ENCODE measurements at places on chromosomes 3 and 15.

DNA sequence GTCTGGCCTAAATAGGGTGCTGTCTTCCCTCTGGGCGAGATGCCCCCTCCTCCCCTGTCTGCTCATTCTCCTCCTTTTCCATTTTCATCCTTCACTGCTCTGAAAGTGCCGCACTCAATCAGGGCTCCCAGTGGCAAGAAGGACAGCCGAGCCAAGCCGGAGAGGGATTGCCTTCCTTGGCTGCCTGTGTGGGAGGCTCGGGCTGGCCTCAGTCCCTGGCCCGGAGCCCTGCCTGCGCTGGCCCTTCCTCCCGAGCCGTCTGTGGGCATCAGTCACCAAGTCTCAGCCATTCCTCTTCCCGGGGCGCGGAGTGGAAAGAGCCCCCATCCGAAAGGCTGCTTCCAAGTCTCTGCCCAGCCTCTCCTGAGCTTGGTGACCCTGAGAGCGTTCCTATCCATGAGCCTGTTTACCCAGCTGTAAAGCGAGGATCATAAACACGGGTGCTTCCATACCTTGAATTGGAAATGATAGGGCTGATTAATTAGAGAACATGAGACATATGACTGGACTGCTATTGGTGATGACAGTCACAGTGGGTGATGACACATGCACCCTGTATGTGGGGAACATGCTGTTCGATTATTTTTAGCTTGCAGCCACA, 59.1 kb upstream of the TLE3 start:
- peak; percentile 56 for DNase-seq

GRCh38 chr15:69469467-69470201, 17.0 kb downstream of the RPLP1 start:
- DNase-seq: no peak

- no peak for DNase-seq
These were observed 8.8 kb downstream of the TYRO3 start for GRCh38 chr15:41567862-41568261.

DNA sequence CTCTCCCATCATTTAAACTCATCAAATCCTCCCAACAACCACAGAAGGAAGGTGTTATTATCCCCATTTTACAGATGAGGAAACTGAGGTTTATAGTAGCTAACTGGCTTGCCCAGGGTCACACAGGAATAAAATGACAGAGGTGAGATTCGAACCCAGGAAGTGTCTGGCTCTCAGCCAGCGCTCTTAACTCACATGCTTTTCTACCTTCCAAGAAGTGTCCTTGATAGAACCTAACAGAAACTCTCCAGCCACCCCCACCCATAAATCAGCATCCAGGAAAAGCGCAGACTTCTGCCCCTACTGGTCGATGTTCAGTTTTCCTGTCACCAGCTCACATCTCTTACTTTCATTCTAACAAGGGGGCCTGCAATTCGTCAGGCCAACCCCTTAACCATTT, 51.7 kb downstream of the SPATA12 start:
- no peak for DNase-seq

DNA sequence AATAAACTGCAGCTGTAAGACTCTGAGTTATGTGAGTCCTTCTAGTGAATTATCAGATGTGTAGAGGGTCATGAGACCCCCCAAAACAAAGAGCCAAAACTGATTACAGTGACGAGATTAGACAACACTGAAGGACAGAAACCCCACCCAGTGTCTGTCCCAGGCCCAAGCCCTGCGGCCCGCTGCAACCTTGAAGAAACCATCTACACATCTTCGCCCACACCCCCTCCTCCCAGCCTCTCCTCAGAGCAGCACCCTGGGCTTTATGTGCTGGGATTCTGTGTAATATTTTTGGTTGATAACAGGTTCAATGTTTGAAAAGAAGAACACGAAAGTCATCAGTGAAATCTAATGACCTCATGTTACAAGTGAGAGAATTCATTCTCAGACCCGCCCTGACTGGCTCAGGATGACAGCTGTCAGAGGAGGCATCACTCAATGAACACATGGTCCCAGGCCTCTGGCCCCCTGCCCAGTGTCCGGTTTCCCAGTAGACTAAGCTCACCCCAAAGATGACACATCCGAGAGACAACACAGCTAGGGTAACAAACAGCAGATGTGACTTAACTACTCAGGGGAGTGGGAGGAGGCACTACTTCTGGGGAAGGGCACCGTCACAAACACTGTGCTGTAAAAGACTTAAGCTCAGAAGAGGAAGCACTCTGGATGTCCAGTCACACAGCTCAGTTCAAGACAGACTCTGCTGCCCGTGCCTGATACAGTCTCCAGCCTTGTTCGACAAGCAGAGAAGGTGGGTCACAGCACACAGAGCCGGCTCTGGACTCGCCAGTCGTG, 48.9 kb downstream of the NIPA2 start:
- no peak for DNase-seq

DNA sequence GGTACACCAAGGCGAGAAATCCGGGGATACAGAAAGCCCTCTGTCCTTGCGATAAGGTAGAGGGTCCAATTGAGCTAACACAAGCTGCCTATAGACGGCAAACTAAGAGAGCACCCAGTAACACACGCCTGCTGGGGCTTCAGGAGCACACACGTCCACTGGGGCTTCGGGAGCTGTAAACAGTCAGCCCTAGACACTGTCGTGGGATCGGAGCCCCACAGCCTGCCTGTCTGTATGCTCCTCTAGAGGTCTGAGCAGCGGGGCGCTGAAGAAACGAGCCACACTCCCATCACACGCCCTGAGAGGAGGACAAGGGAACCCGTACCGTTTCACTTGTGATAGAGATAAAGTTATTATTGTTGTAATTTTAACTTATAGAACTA, 486 bp downstream of the SAMMSON start:
- DNase-seq: no peak

DNA sequence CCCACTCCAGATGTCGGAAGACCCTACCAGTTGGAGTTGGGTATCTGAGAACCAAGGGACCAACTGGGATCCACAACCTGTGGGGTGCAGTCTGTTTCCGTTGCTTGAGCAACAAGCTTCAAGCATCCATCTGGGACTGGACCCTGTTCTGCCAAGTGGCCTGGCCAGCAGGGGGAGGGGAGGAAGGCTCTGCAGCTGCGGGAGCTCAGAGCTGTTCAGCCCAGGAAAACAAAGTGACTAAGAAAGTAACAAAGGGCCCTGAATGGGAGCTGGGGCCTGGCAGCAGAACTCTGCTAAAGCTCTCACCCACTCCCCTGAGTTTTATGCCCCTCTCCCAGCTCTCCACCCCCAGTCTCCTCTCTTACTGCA, 2.7 kb downstream of the TYRO3 start:
- peak; percentile 88 for DNase-seq

GRCh38 chr3:190644035-190644434, 130.2 kb downstream of the IL1RAP start:
- DNase-seq: peak; percentile 39

GRCh38 chr15:76117181-76117580, 57.4 kb downstream of the TMEM266 start:
- no peak for DNase-seq

DNA sequence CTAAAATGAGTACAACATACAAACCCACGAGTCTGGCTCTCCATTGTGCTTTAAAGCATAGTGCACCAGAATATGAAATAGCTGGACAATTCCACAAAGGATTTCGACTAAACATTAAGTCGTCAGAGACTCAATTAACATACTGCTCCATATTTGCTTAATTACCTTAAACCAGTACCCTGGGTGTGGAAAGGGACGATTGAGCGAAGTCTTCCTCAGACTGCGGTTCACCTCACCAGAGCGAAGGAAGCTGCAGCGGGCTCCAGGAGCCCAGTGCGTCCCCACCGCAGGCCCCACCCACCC, 218 bp upstream of the TRPC1 start:
- DNase-seq: no peak

DNA sequence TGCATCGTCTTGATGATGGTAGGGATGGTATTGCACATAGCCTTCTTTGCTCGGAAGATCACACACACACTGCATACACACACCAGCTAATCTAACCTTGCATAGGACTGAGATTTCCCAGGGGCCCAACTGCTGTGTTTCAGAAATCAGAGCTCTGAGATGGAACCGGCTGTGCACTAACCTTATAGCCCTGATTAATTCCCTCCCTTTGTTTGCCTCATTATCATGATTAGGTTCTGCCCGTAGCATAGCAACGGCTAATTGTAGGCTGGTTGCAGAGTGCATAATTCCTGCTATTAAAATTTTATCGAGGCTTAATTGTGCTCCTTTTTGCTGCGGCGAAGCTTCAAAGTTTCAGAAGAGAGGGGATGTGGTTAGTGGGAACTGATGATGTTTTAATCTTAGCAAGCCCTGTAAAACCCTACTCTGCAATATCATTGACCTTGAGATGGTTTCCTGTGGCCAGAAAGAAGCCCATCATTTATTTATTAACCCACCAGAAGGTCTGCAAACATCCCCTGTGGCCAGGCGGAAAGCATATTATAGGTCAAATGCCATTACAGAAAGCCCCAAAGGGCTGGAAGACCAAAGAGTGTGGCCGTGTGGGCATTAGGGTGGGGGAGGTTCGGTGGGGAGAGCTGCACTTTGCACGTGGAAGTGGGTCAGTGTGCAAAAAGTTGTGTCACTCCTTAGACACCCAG, 56.2 kb upstream of the GLCE start:
- DNase-seq: no peak

DNA sequence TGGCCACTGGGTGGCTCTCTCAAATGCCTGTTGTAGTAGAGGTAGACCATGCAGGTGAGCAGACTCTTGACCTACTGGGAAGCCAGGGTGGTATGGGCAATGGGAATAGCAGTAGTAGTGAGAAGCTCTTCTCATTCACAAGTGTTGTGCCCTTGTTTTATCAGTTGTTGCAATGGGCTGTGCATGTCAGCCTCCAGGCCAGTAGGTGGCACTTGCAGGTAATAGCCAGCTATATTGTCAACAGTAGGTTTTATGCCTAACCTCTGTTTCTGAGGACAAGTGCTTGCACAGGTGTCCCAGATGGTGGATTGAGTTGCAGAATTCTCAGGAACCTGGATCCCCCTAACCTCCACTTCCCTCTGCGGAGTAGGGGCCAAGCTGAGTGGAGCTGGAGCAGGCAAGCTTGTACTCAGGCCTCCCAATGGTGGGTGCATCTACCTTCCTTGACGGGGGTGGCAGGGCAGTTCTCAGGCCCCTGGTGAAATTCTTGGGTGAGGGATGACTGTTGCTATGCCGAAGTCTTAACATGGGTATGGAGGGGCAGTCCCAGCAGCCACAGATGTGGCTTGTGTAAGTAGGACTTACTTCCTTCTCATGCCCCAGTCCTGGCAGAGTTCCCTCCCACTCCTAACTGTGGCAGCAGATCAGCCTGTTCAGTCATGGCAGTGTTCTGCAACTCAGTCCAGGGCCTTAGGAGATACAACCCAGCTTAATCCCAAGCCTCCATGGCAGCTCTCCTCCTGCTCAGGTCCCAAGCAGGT, 104.3 kb downstream of the NEO1 start:
- no peak for DNase-seq

DNA sequence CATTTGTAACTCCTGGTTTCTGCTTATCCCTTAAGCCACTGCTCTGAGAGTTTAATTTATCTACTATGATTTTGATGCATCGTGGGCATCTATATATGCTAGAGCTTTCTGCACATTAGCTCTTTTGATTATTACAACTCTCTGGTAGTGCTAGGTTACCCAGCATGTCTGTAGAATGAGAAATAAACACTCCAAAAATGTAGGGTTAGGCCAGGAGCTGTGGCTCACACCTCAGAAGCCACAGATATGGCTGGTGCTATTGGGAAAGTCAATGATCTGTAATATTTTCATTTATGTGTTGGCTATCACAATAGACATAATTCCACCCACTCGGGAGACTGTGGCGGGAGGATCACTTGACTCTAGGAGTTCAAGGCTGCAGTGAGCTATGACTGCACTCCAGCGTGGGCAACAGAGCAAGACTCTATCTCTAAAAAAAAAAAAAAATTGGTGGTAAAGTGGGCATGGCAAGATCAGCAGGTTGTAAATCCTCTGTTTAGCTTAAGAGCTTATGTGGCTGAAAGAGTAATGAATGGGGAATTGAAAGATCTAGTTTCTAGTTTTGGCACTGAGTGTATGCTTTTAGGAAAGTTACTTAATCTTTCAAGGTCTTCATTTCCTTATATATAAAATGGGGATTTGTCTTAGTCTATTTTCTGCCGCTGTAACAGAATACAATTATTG, 6.3 kb downstream of the TIGIT start:
- DNase-seq: no peak

DNA sequence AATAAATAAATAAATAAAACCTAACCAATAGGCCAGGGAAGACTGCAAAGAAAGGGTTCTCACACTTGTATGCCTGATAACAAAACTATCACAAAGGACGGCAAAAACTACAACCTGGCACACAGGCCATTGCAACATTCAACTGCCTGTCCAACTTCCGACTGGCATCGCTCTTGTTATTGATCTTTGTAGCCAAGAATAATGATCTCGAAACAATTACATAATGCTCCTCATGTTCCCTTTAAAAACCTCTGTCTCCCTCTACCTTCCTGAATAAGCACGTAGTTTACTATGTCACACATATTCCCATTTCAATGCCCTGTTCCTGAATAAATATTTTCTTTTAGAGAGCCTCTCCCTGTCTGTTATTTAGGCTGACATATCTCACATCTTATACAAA, 74.3 kb downstream of the B3GNT5 start:
- no peak for DNase-seq

DNA sequence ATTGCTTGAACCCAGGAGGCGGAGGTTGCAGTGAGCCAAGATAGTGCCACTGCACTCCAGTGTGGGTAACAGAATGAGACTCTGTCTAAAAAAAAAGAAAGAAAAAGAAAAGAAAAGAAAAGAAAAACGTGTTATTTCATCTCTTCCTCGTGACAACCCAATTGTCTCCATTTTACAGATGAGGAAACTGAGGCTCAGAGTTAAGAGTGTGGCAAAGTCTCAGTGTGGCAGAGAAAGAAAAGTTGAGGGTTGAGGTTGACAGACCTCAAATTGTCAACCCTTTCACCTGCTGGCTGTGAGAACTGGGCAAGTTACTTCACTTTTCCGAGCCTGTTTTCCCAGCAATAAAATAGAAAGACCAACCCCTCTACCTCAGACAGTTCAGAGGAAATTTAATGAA, 59.6 kb downstream of the TM4SF4 start:
- DNase-seq: no peak

- no peak for DNase-seq
These were observed 109.5 kb upstream of the PTPRG start for GRCh38 chr3:61451841-61452240.

DNA sequence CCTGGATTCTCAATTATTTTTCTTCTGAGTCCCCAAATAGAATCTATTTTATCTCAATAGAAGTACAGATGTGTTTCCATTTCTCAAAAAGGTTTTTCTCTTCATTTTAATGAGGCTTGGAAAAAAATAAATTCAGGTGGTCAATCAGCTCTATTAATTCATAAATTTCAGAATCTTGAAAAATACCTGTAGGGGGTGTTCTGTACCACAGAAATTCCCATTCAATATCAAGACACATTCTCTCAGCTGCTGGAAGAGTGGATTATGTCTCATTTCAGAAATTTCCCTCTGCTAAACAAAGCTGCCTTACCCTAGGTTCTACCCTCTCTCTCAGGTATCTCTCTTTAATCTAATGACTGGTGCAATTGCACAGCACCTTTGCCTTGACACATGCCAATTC, 1121.2 kb downstream of the SI start:
- no peak for DNase-seq

- DNase-seq: no peak
These were observed 109.9 kb downstream of the SCAPER start for GRCh38 chr15:76795217-76795616.

GRCh38 chr3:36197151-36197550, 183.2 kb upstream of the STAC start:
- no peak for DNase-seq

All from stomach (tissue), 19 donors.